ENCODE measurements at places on chromosomes 5 and 9.

- DNase-seq, result no peak
Measured at GRCh38 chr5:151742870-151743294, 15.5 kb downstream of the ATOX1 start.

- no peak for DNase-seq
Measured at GRCh38 chr5:174202996-174203395, 157.5 kb downstream of the NSG2 start.

GRCh38 chr9:6443661-6444060 is 30.7 kb downstream of the UHRF2 start:
- DNase-seq, result no peak

DNA sequence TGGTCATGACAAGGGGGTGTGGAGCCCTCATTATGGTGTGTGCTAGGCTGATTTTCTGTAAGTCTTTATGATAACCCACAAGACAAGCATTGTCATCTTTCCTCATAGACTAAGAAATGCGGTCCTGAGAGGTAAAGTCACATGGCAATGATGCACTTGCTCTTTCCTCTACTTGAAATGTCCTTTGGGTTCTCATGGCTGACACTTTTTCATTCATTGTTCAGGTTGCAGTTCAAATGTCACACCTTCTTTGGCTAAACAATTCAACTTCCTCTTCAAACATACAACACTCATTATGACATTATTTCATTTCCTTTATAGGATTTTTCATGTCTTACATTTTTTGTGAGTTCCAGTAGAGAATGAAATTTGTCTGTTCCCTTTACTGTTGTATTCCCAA is 323.6 kb upstream of the PRR16 start:
- no peak for DNase-seq

GRCh38 chr5:169785771-169786618 is 148.9 kb downstream of the DOCK2 start:
- no peak for DNase-seq

GRCh38 chr5:56305001-56305950 is 72.1 kb upstream of the ANKRD55 start:
- DNase-seq, result no peak

GRCh38 chr5:12073426-12073825 is 169.2 kb upstream of the CTNND2 start:
- DNase-seq, result no peak

DNA sequence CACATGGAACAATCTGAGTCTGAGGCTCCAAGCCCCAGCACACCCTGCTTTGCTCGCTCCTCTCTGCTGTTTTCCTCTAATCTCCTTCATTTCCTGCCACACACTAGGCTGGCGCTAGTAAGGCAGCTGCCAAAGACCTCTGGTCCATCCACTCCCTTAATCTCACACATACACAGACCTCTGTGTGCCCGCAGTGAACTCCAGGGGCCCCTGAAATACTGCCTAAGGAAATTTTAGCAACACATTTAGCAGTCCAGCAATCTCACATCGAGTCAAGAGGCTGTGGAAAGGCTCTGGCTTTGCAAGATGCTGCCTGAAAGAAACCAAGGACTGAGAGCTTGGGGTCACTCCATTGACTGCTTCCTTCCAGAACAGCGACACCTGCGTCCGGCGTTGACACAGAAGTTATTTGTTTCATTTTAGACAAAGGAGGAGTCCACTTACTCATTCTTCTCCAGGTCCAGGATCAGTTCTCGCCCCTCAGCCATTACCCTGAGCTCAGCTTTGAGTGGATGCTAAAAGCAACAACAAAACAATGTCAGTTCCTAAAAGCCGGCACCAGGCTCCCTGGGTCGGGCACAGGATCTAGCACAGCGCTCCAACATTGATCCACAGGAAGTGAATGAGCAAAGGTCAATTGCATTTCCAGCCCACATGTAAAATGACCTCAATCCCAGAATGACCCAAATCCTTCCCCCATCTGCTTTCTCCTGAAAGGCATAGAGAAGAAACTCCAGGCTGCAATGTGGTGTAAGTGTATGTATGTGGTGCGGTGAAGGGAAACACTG is 11.5 kb downstream of the ADAM19 start:
- no peak for DNase-seq

- peak; percentile 63 for DNase-seq
Measured at GRCh38 chr5:142063878-142064331, 44.7 kb upstream of the NDFIP1 start.

DNA sequence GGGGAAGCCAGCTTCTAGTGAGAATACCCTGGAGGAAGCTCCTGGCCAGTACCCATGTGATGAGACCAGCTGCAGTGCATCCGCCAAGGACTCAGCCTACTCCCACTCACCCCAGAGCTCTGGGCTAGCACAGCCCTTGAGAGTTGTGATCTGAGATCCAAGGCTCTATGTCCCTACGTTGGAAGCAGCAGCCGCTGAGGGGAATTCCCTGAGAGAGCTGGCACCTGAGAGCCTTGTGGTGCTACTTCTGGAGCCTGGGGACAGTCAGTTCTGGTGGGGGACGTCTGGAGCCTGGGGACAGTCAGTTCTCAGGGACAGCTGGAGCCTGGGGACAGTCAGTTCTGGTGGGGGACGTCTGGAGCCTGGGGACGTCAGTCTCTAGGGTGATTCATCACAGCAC is 39.2 kb downstream of the PDZD2 start:
- DNase-seq, result no peak

DNA sequence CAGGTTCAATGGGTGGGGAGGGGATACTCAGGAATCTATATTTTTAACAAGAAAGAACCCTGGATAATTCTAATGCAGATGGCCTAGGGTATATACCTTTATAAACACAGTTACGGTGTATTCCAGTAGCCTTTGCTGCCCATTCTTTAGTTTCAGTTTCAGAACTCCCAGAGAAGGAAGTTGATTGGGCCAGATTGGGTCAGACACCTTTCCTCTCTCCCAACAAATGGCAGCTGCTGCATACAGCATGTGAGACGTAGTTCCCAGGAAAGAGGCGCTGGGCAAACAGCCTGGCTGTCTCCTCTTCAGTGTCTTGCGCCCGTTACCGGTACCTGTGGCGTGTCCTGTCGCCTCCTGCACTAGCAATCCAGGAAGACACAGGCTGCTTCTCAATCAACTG is 20.4 kb downstream of the ACO1 start:
- DNase-seq, result peak; percentile 48

- no peak for DNase-seq
Measured at GRCh38 chr5:155532621-155533311, 519.2 kb downstream of the KIF4B start.

DNA sequence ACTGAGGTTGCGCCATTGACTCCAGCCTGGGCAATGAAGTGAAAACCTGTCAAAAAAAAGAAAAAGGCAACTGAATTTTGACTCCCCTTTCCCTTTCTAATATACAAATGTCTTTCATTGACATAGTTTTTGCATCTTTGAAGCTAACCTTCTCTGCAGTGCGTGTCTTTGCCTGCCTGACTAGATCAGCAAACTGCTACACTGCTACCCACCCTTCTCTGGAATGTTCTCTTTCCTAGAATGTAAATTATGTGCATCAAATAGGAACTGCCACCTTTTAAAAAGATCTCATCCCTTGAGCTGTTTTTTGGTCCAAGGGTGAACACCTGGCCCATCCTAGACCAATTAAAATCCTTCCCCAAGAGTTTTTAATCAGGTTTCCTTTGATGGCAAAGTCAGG is 127.6 kb downstream of the SLC28A3 start:
- no peak for DNase-seq

DNA sequence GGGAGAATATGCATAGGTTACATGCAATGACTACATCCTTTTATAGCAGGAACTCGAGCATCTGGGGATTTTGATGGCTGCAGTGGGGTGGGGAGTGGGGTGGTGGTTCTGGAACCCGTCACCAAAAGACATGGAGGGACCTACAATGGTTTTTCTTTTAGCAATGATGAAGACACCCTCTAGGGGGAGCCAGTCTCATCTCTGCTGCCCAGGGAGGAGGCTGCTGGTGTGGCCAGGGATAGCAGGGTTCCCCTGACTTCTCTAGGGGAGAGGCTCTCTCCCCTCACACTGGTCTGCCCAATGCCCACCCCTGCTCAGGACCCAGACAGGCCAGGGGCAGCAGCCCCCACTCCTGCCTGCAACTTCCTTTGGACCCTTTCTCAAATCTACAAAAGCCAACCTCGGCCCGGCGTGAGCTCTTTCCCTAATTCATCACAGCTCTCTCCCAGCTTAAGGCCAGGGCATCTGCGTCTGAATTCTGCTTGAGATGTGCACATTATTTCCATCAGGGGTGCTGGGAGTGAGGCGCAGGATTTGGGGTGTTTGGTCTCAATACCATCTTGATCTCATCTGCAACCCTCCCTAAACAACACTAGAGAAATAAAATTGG is 73.6 kb upstream of the RETREG1 start:
- DNase-seq, result peak; percentile 60

DNA sequence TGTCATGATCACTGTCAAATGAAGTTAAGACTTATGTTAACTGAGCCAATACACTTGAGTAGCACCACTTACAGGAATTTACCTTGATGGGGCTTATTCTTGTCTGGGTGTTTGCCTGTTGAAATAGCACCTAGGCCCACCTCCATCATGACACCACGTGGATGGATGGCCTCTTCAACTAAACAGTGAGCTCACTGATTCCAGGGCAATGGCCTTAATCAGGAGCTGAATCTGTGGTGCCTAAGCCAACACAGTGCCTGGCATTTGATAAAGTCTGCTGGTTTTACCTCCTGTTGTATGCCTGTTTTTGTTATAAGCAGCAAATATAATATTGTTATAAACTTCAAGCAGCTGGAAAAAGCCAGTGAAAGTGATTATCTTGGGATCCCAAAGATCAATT is 190.5 kb downstream of the LURAP1L start:
- no peak for DNase-seq
